ENCODE measurements at places on chromosomes 2 and 18. TPM values are rescaled to one million over a fixed set of nuclear protein-coding genes. Genes with fewer than 3 reads are reported as not detected.

Gene MAB21L4
- total RNA-seq = not detected

Gene TXNDC2
- not detected for total RNA-seq

Gene LYPD6B
- total RNA-seq = not detected

Gene IL1R2
- 4.0 TPM for total RNA-seq

Gene CMPK2
- 3.2 TPM for total RNA-seq

Gene DCDC2C
- not detected for total RNA-seq

Gene TANC1
- total RNA-seq = 30.8 TPM

Gene CDH20
- 0.29 TPM for total RNA-seq

Gene RBBP8
- 15.6 TPM for total RNA-seq

Gene TRABD2A
- 3.3 TPM for total RNA-seq

Gene NPHP1
- total RNA-seq = 0.73 TPM

Gene LRP2
- not detected for total RNA-seq

Gene FAP
- total RNA-seq = 21.8 TPM

Gene SLC9A4
- total RNA-seq = not detected

Gene OTOF
- total RNA-seq = 0.54 TPM

Gene ARL4C
- total RNA-seq = 3.4 TPM
